Caco-2 (cell line): ENCODE measurements at places on chromosomes 3 and 15. TPM values are rescaled to one million over a fixed set of nuclear protein-coding genes. Genes with fewer than 3 reads are reported as not detected.

Gene TUSC7
- not detected in 2 replicates for total RNA-seq

Gene TLR9
- not detected in 2 replicates for total RNA-seq

Gene CASR
- not detected in 2 replicates for total RNA-seq

Gene ADGRG7
- 2.9 and 4.2 TPM in 2 replicates for total RNA-seq

Gene OSTN
- not detected in 2 replicates for total RNA-seq

Gene TM4SF18
- total RNA-seq = not detected in 2 replicates

Gene SI
- total RNA-seq = 1.7 and 2.6 TPM in 2 replicates

Gene CA12
- total RNA-seq = 1.0 and 1.3 TPM in 2 replicates

Gene SCG5
- total RNA-seq = 0.84 and 1.5 TPM in 2 replicates

Gene CCR8
- not detected in 2 replicates for total RNA-seq

Gene AHSG
- total RNA-seq = 222 and 237 TPM in 2 replicates

Gene TM4SF1
- 49.2 and 78.3 TPM in 2 replicates for total RNA-seq

Gene HTR3E
- total RNA-seq = not detected in 2 replicates

Gene AVEN
- total RNA-seq = 8.3 and 8.7 TPM in 2 replicates

Gene ATP10A
- not detected in 2 replicates for total RNA-seq

Gene HTD2
- 8.2 and 13.2 TPM in 2 replicates for total RNA-seq

Gene GP9
- total RNA-seq = not detected in 2 replicates

Gene SLC12A1
- not detected in 2 replicates for total RNA-seq

Gene PLCL2
- 0.07 TPM in 1 of 2 replicates, not detected in the other for total RNA-seq

Gene MNS1
- 2.6 and 3.0 TPM in 2 replicates for total RNA-seq

Gene DNAJA4
- 0.91 and 1.1 TPM in 2 replicates for total RNA-seq

Gene APBA2
- not detected in 2 replicates for total RNA-seq

Gene STRIT1
- total RNA-seq = not detected in 2 replicates

Gene CHRNA7
- 0.11 and 0.21 TPM in 2 replicates for total RNA-seq

Gene GATM
- total RNA-seq = 3.3 and 4.4 TPM in 2 replicates

Gene LRRIQ4
- total RNA-seq = not detected in 2 replicates

Gene GRK7
- not detected in 2 replicates for total RNA-seq

Gene FAM81A
- 2.4 and 6.8 TPM in 2 replicates for total RNA-seq

Gene THRB
- total RNA-seq = 17.5 and 19.4 TPM in 2 replicates

Gene PATL2
- total RNA-seq = 0.32 TPM in 1 of 2 replicates, not detected in the other

Gene KBTBD8
- total RNA-seq = 5.8 and 6.8 TPM in 2 replicates

Gene CDCP1
- total RNA-seq = 22.5 and 25.0 TPM in 2 replicates

Gene BOC
- 0.35 and 0.73 TPM in 2 replicates for total RNA-seq

Gene EFHB
- total RNA-seq = 0.39 and 1.4 TPM in 2 replicates

Gene VEPH1
- total RNA-seq = 11.0 and 12.0 TPM in 2 replicates

Gene CYB561D2
- total RNA-seq = 21.2 and 21.4 TPM in 2 replicates

Gene TGM5
- not detected in 2 replicates for total RNA-seq

Gene FEM1B
- 33.5 and 41.0 TPM in 2 replicates for total RNA-seq

Gene TTLL13
- total RNA-seq = 0.43 TPM in 1 of 2 replicates, not detected in the other

Gene CTXN2
- not detected in 2 replicates for total RNA-seq

Gene EXD1
- total RNA-seq = not detected in 2 replicates

Gene SAMMSON
- not detected in 2 replicates for total RNA-seq
